ENCODE measurements at places on chromosomes 13 and 19.
A peak's percentile ranks its signal among the peaks of the same experiment; 100 is the strongest.

GRCh38 chr13:33497146-33497845, 211.7 kb upstream of the STARD13 start:
- no peak for DNase-seq

GRCh38 chr19:45499196-45500180, 1.2 kb downstream of the PPM1N start:
- peak; percentile 88 for DNase-seq

GRCh38 chr13:58994077-58994476, 1169.7 kb downstream of the DIAPH3 start:
- no peak for DNase-seq

DNA sequence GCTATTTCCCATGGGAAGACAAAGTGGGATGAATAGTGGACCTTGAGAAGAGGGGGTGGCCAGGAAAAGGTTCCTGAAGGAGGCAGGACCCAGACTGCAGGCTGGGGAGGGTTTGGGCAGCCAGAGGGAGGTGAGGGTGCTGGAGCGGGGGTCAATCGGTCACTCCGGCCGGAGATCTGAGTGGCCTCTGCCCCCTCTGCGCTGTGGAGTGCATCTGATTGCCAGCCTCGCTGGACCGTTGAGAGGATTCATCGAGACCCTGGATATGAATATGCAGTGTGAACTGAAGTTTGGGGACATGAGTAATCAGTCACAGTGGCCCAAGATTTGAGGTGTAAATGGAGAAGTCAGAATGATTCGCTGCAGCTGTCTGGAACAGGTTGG, 5.5 kb upstream of the ZNF580 start:
- no peak for DNase-seq

DNA sequence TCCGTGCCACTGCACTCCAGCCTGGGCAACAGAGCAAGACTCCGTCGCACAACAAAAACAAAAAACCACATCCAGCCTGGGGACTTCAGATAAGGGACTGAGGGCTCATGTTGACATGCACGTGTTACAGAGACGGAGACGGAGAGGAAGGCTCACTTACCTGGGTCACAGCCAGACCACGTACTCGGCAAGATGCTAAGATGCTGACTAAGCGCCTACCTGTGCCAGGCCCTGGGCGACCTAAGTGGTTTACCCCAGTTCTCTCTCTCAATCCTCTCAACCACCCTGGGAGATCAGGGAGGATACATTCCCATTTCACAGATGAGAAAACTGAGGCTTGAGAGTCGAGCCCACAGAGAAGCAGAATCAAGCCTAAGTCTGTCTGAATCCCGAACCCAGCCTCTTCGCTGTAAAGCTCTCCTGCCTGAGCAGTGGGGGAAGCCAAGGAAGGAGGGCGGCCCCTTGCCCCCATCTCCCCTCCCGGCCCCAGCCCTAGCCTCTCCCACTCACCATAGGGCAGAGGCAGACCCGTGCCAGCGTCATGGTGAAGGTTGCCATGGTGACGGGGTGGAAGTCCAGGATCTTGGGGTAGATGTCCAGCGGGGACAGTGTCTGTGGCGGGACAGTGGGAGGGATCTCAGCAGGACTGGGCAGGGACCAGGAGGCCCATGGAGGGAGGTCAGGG, 13.5 kb downstream of the ERCC2 start:
- DNase-seq, result no peak

DNA sequence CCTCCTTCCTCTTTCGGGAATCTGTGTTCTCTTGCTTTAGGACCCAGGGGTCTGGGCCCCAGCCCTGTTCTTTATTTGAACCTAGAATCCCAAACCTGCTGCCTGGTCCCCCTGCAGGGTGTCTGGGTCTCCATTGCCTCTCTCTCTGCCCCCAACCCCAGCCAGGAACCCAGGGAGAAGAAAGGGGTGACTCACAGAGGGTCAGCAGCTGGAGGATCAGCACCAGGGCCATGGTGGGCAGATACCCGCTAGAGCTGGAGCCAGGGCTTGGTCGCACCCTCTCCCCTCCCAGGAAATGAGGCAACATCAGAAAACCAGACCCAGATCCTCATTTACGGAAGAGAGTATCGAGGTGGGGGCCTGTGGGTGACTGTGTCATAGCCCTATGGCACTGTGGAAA, at the start of gene OSCAR:
Gene OSCAR (minus strand): TSS at position 243 of the 400 bp plus-strand sequence. CDS start 11 bp downstream, at position 232.
- DNase-seq, result no peak

DNA sequence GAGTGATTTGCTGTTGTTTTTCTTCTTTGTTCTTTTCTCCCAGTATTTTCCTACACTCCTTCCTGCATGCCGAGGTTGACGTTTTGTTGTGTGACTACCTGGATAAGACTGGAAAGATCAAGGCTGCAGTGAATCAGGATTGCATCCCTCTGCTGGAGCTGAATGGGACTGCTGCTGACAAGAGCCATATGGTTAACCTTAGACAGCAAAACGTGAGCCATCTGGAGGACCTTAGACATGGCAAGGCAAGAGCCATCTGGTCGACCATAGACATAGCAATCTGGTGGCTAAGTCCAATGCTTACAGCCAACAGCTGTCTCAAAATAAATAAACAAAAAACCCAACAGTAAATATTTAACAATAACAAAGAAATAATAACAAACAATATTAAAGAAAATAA, 42.6 kb upstream of the ZNF91 start:
- no peak for DNase-seq

DNA sequence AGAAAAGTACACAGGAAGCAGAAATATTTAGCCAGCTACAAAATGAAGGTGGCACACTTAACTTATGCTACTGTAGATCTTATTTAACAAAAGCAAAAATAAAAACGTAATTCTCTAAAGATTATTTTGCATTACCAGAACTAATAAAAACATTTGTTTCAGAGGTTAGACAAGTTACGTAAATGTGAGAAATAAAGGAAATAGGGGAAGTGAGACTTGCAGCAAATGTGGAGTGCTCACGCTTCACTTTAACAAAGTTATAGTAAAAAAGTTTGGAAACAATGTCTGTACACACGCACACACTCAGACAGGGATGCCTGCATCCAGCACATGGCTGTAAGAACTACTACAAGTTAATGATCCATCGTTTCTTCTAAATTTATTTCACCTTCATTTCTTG, 83.7 kb downstream of the NALCN start:
- no peak for DNase-seq

GRCh38 chr19:8342316-8342683, 762 bp downstream of the KANK3 start:
- no peak for DNase-seq

GRCh38 chr13:113064534-113065405, 40.8 kb upstream of the F7 start:
- DNase-seq, result no peak

- DNase-seq, result no peak
Observed at GRCh38 chr13:30163441-30163840, 143.9 kb downstream of the KATNAL1 start.

DNA sequence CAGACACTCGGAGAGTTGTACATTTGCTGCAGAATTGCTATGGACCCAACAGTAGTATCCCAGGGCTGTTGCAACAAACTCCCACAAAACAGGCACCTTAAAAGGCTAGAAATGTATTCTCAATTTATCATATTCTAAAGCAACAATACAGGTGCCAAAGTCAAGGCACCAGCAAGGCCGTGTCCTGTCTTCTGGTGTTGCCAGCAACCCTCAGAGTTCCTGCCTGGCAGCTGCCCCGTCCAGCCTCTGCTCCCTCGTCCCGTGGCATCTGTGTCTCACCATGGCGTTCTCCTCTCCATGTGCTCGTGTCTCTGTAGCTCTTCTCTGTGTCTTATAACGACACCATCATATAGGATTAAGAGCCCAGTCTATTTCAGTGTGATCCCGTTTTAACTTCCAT, 67.7 kb upstream of the ARGLU1 start:
- no peak for DNase-seq

DNA sequence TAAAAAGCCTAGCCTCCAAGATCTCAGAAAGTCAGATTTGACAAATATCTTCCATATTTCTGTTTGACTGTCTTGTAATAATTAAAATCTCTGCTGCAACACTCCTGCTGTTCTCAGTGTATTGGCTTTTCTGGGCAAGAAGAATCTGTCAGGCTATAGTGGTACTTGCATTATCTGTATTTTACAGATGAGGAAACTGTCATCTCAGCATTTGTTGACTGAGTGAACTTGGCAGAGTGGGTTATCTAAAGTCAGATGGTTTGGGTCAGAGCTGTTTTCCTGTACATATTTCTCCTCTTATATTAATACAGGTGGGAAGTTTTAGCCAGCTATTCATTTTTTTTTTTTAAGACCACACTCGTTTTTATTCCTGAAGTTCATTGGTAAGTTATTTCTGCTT, 1378.2 kb upstream of the PCDH20 start:
- DNase-seq, result no peak

GRCh38 chr13:50114961-50115360, 99.7 kb downstream of the KCNRG start:
- DNase-seq, result no peak

DNA sequence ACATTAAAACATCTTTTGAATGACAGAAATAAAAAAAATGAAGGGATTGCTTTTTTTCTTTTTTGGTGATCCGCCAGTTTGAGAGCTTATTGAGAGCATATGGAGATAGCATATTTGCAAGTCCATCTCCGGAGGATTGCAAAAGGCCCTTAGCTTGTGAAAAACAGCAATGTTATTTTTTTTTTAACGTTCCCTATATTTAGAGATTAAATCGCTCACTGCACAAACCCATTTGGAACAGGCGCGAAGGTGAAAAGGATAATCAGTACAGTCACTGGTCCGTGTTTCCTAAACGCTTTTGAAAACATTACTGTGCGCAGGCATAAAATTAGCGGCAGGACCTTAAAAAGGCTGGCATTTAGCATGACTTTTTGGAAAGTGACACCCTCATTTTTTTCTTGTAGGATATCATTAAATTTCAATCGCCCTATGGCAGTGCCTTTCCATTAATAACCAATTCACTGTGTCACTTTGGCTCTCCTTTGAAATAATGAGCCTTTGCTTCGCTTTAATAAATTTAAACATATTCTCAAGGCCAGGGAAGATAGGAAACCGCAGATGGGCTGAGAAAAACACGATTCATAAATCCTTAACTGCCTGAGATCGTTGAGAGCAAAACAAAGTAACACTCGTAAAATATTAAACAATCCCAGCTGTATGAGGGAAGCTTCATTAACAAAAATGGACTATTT, 342.2 kb downstream of the DACH1 start:
- DNase-seq, result no peak

- peak; percentile 45 for DNase-seq
Observed at GRCh38 chr13:110676595-110677587, 29.0 kb downstream of the CARS2 start.

DNA sequence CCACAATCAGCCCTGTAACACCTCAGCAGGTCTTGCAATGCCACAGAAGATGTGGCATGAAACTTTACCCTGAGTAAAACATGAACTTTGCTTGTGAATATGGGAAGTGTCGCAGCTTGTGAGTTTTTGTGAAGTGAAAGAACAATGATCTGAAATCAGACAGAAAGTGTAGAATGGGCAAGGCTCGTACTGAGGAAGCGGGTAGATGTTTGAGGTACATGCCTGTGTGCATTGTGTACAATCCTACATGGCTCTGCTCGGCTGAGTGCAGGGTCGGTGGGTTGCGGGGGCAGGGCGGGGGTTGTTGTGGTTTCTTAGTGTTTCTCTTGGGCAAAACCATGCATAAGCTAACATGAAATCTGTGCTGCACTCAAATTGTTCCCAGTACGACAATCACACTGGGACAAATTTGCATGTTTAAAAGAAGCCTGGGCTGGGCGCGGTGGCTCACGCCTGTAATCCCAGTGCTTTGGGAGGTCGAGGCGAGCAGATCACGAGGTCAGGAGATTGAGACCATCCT, 1.1 kb downstream of the NLRP13 start:
- no peak for DNase-seq

GRCh38 chr13:85717921-85718320, 81.3 kb downstream of the SLITRK6 start:
- no peak for DNase-seq

GRCh38 chr13:22128441-22129408, 457.9 kb downstream of the FGF9 start:
- DNase-seq, result no peak

- DNase-seq, result no peak
Observed at GRCh38 chr13:99347335-99347878, 40.2 kb upstream of the GPR183 start.

DNA sequence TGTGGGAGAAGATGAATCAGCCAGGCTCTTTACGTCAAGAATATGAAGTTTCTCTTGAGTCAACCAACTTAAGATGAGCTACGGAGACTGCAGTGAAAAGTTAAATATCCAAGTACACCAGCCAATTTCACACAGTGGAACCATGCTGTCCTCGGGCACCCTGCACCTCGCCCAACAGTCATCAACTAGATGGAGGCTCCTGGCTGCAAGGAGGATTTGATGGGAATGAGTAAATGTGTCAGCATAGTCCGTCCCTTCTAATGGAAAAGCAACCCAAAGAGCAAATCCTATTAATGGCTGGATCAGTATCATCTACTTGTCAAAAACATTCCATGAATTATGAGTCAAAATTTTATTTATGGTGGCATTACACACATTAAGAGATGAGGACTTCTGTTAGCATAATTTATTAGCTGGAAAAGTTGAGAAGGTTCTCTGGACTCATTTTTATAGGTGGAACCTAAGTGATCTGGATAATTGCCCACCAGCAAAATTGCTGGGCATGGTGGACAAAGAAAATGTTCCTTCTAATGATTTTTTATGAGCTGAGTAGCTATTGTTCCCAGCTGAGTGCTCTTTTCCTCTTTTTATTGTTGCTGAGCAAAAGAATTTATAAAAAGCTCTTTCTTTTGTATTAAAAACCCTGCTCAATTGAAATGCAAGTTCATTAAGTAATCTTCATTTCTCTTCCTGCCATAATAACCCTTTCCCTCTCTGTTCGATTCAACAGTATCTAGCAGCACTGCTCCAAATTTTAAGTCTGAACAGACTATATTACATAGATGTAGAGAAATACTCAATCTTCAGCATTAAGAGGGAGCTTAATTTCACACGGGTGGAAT, 88.4 kb downstream of the DNAJC15 start:
- no peak for DNase-seq

DNA sequence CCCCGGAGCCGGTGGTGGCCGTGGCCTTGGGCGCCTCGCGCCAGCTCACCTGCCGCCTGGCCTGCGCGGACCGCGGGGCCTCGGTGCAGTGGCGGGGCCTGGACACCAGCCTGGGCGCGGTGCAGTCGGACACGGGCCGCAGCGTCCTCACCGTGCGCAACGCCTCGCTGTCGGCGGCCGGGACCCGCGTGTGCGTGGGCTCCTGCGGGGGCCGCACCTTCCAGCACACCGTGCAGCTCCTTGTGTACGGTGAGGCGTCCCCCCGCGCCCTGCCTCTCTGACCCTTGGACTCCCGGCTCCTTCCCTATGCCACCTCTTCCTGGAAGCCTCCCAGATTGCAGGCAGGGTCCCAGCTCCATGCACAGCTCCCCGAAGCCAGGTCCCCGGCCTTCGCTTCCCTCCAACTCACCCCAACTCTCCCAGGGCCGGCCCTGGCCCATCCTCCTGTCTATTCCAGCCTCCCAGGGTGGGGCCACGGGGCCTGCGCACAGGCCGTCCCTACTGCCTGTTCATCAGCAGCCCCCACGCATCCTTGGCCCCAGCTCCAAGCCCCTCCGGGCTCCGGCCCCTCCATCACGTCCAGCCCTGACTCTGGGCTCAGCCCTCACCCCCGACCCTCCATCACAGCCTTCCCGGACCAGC, 1.7 kb downstream of the MADCAM1 start:
- DNase-seq, result no peak

Data from activated T-cell treated with anti-CD3 and anti-CD28 coated beads, Interleukin-2, amount 50 U/mL, for 48 hours (primary cell).